Activated naive CD4-positive, alpha-beta T cell treated with anti-CD3 and anti-CD28 coated beads, Interleukin-2, amount 50 U/mL, for 16 hours (primary cell): ENCODE measurements at places on chromosomes 4 and X.

GRCh38 chr4:107931775-107932321, 499 bp downstream of the CYP2U1 start:
- peak; percentile 46 for DNase-seq

DNA sequence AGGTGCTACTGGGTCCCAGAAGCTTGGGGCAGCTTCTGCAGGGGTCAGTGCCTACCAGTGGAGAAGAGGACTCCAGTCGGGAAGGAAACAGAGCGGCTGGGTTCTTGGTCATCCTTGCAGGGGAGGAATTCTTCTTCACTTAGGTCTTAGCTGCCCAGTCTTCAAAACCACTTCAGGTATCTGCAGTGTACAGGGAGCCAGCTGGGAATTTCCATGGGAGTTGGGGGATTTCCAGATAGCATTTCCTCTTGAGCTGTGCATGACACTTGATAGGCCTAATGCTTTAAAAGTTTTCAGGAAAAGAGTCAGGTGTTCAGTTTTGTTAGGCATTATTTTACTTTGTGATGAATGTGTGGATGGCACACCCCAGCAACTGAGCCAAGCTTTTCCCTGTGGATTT, 58.1 kb upstream of the ENPP6 start:
- no peak for DNase-seq

DNA sequence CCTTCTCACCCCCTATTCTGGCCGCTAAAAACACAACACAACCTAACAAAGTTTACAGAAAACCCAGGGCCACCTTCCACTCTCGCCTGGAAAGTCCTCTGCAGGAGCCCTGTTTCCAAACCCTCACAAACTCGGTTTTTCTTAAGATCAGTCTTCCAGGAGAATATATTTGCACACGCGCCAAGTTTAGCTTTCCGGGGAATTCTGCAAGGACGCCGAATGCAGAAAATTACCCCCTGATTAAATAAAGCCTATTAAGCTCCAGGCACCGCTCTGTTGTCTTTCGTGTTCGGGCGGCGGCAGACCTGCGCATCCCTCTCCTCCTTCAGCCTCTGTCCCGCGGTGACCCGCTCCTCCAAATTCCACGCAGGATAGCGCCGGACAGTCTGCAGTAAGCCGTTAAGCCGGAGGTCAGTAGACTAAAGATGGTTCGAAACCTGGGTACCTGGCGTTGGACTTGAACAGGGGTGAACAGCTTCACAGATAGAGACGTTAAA, 5.0 kb downstream of the MSX1 start:
- DNase-seq, result no peak

DNA sequence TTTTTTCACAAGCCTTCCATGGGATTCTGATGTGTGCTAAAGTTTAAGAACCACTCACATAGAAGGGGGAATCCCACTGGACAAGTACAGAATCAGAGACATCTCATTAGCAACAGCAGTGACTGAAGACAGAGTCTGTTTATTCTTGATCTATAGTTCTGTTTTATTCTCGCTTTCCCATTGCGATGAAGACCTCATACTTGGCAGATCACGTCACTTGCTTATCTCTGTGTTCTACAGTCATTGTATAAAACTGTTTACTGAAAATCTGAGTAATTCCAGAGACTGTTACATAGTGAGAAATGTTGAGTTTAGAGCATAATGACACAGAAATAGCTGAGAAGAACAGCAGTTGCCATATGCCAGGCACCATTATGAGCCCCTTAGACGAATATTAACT, 185.5 kb downstream of the PTTG2 start:
- no peak for DNase-seq

GRCh38 chrX:118115953-118116712, 477 bp downstream of the KLHL13 start:
- peak; percentile 10 for DNase-seq

DNA sequence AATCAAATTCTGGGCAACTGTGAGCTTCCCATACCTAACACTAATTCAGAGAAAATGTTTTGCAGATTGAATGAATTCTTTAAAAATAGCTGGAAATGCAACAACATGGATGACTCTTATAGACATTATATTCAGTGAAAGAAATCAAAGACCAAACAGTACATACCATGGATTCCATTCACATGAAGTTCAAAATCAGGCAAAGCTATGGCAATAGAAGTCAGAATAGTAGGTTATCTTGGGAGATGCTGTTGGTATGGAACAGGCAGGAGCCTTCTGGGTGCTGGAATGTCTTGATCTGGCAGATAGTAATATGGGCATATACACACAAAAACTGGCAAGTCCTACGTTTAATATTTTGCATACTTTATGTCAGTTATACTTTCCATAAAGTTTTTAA, 25.5 kb upstream of the CBLL2 start:
- DNase-seq, result no peak
